ENCODE measurements at places on chromosomes 6 and 20. TPM values are rescaled to one million over a fixed set of nuclear protein-coding genes. Genes with fewer than 3 reads are reported as not detected.

Gene RAB44
- not detected for total RNA-seq

Gene EYS
- total RNA-seq: 0.32 TPM

Gene OR2B6
- total RNA-seq: not detected

Gene C6orf52
- total RNA-seq: 1.1 TPM

Gene VGLL2
- not detected for total RNA-seq

Gene SPATS1
- total RNA-seq: not detected

Gene BNIP5
- total RNA-seq: not detected

Gene HSPA1L
- 0.76 TPM for total RNA-seq

Gene MAFB
- total RNA-seq: 0.65 TPM

Gene COL19A1
- not detected for total RNA-seq

Gene ISM1
- not detected for total RNA-seq

Gene RNF182
- 0.32 TPM for total RNA-seq

Gene EPHA7
- total RNA-seq: 0.97 TPM

Gene TRIM10
- not detected for total RNA-seq

Gene SLC26A8
- total RNA-seq: not detected

Gene NRSN2
- total RNA-seq: 8.8 TPM

Gene COL9A3
- total RNA-seq: 0.97 TPM

Gene DLK2
- total RNA-seq: 0.46 TPM

Gene PAK5
- total RNA-seq: not detected

Gene L3MBTL1
- 9.3 TPM for total RNA-seq

Gene DYNLT1
- 155 TPM for total RNA-seq

Gene LGSN
- total RNA-seq: not detected

Gene OTOR
- not detected for total RNA-seq

Gene POM121L2
- total RNA-seq: not detected

Gene STX7
- total RNA-seq: 24.0 TPM

Gene KHDRBS2
- not detected for total RNA-seq
